ENCODE measurements at places on chromosomes 2 and 18.

GRCh38 chr2:38933653-38934052, 44.0 kb downstream of the ARHGEF33 start:
- DNase-seq, result no peak

DNA sequence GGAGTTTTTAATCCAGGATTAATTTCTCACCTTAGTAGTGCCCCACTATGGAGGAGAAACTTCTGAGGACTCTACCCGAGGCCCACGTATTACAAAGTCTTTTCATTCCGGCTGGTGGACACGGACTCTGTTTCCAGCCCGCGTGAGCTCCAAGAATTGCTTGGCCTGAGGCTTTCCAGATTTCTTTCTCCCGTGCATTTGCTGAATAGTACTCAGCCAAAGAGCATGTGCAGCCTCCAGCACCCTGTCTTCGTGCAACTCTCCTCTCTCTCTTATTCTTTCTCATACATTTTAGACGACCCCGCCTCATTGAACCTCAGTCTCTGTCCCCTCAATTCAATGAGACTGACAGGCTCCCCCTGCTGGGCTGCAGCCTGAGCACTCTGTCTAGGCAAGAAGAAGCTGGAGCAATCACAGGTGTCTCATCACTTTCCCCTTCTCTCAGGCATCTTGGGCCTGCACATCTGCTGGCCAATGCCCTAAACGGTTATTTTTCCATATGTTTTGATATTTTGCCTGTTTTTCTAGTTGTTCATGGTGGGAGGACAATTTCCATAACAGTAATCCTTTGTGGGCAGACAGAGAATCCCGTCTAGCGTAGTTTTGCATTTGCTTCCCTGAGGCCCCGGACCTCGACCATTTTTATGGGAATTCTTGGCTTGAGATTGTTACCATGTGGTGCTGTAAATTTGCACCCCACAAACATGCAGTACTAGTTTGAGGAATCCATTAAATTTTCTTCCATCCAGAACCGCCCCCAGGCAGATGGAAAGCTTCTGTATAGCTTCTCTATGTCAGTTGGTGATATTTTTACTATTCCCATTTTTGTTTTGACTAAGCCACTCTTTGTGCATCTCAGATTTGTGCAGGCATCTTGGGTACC, 50.1 kb upstream of the LPIN2 start:
- DNase-seq, result peak; percentile 88

DNA sequence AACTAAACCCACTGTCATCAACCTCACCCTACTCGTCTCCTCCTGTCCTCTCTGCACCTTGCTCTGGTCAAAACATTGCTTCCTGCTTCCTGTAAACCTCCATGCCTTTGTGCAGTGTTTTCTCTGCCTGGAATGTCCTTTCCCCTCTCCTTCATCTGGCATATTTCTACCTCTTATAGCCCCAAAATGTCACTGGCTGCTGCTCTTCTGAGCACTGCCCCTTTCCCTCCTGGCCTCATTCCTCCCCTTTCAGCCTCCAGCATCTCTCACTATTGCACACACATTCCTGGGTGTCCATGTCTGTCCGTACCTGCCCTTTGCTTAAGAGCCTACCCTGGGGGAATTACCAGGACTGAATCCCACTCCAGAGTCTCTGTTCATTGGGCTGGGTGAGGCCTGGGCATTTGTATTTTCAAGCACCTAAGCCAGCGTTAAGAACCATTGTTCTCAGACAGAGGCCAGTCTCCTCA, 84.9 kb downstream of the MOGAT1 start:
- no peak for DNase-seq

DNA sequence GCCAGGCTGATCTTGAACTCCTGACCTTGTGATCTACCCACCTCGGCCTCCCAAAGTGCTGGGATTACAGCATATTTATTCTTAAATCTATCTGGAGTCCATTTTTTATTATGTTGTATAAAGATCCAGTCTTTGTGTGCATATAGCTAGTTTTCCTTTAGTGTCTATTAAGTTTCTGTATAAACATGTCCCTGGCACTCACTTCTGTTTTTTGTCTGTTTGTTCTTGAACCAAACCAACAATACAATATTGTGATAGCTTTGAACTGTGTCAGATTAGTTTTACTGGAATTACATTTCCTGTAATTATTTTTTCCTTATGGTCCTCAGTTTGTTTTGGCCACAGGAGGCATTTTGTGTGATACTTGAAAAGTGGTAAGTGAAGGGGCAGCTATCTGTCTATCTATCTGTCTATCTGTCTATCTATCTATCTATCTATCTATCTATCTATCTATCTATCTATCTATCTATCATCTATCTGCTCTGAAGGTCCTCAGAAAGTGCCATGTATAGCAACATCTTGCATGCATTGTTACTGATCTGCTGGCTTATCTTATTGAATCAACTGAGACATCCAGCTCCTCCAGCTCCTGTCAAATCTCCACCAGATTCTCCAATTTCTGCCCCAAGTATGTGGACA, 70.9 kb upstream of the ACVR1 start:
- DNase-seq, result no peak

DNA sequence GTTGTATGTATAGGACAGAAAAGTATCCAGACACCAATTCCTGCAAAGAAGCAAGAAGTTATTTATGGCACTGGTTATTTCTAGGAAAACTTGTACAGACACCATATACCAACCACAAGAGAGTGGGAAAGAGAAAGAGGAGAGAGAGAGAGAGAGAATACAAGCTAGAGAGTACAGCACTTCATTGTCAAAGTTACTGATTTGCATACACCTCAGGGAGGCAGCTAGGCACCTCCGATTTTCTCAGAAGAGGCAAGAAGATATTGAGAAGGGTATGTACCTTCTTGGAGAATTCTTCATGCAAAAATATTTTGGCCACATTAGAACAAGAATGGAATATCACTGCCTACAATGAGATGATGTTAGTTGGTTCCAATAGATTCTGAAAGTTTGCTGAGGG, 333.9 kb upstream of the PIK3C3 start:
- no peak for DNase-seq

All from activated CD8-positive, alpha-beta memory T cell treated with anti-CD3 and anti-CD28 coated beads, Interleukin-2, amount 10 ng/mL, durations not matched to agents 7 days and 5 days (primary cell).